ENCODE measurements at places on chromosomes 6 and 20.

GRCh38 chr20:5191829-5192569, 65.2 kb downstream of the CDS2 start:
- peak; percentile 86 for DNase-seq

GRCh38 chr6:127216810-127217789, 49.6 kb upstream of the RNF146 start:
- DNase-seq: no peak

DNA sequence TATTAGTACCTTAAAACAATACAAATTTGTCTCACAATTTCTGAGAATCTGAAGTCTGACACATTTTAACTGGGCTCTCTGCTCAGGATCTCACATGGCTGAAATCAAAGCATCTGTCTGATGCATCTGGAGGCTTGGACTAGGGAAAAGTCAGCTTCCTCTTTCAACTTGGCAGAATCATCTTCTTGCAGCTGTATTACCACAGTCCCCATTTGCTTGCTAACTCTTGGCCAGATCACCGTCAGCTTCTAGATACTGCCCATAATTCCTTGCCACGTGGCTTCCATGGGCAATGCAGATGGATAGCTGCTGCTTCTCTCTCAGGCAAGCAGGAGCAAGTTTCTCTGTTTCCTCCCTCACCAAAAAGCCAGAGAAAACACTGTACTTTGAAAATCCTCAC, 1106.4 kb upstream of the CITED2 start:
- DNase-seq: peak; percentile 93

DNA sequence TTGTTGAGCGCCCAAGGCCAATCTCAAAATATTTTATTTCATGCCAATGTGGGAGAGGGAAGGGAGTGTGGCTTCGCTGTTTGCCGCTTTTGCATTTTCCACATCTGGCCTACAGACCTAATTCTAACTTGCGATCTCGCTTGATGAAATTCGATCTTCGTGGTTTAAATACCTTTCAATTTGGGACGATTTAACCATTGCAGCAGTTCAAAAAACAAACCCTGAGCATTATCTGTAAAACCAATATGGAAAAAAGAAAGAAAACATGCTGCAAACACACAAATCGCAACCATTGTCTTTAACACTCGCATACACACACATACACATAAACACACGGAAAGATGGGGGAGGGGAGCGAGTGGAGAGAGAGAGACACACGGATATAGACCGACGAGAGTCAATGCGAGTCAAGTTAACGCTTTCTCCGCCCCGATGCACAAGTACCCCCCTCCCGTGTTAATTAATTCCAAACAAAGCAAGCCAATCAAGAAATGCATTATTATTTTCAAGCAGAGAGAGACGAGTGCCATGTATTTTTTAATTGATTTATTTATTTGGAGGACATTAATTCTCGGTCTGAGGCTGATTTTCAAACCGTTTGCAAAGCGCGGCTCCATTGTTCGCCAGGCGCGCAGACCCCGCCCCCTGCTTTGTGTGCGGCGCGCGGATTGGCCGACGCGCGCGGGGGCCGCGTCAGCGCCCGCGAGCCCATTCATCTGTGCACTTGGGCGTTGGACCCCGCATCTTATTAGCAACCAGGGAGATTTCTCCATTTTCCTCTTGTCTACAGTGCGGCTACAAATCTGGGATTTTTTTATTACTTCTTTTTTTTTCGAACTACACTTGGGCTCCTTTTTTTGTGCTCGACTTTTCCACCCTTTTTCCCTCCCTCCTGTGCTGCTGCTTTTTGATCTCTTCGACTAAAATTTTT, at the start of gene MARCKS:
Gene MARCKS, plus strand, starts transcription at position 721 of the 931 bp plus-strand sequence. CDS start 401 bp downstream, outside the sequence.
- DNase-seq: peak; percentile 98

GRCh38 chr6:56944661-56945060, 10.2 kb upstream of the BEND6 start:
- no peak for DNase-seq

DNA sequence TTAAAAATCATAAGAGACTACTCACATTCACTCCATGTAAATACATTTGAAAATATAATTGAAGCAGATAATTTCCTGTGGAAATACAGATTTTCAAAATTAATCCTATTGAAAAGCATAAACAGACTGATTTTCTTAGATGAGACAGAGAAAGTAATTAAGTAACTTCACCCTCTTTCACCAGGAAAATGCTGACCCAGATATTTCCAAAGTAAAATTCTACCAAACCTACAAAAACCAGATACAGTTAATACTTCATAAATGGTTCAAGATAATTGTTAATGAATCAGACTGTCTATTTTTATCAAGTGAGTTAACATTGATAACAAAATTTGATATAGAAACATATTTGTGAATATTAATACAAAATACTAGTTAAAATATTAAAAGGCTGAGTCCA, 233.5 kb upstream of the KHDRBS2 start:
- DNase-seq: no peak

DNA sequence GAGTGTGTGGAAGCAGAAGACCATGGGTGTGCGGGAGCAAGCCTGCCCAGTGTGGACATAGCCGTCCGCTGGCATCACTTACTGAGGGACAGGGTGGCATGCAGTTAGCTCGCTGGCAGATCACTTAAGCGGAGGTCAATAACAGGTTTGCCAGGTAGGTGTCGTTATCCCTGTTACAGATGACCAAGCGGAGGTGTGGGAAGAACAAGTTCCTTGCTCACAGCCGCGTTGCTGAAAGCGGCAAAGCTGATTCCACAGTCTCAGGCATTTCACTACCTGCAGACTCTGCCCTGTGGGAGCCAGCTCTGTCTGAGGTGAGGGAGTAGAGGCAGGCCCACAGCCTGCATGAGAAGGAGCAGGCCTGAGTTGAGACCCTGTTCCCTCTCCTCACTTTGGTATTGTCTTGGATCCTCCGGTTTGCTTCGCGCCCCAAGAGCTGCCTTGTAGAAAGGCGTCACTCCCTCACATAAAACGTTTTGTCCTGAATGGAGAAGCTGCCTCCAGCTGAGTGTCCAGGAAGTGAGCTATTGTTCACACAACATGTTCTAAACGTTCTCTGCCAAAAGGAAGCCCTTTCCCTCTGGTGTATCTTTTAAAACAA, 96.9 kb downstream of the TCP11 start:
- DNase-seq: peak; percentile 78

DNA sequence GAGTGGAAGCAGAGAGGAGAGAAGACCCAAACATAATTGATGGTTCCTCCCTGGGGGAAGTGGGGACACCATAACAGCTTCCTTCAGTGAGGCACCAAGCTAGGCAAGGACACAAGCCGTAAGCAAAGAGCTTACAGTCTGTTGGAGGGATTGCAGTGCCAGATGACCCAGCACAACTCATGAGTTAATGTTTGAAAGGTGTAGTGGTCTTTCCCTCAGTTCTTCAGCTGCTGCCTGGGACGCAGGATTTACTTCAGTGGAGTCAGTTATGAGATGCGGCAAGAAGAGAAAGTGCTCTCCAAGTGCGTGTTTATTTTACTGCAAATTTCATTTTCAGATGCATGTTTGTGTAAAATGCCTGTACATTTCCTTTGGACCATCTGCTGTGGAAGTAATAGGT, 38.7 kb upstream of the SLC17A4 start:
- DNase-seq: no peak

GRCh38 chr20:19317237-19318069, 105.0 kb downstream of the SLC24A3 start:
- peak; percentile 82 for DNase-seq

GRCh38 chr20:37449276-37449675, 71.8 kb upstream of the NNAT start:
- no peak for DNase-seq

DNA sequence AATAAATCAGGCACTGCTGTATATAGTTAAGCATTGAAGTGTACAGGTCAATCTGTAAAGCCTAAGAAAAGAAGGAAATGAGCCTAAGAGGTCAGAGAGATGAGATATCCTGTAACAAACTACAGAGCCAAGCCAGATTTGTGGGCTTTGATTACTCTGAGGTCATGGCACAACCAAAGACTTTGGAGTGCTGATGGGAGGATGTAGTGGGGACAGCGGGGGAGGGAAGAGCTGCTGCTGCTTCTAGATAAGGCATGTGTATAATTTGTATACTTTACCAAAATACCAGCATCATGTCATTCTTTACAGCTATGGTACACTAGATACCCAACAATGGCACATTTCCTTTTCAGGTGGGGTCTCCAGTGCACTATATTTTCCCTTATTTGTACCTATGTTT, 102.5 kb downstream of the OGFRL1 start:
- DNase-seq: no peak

DNA sequence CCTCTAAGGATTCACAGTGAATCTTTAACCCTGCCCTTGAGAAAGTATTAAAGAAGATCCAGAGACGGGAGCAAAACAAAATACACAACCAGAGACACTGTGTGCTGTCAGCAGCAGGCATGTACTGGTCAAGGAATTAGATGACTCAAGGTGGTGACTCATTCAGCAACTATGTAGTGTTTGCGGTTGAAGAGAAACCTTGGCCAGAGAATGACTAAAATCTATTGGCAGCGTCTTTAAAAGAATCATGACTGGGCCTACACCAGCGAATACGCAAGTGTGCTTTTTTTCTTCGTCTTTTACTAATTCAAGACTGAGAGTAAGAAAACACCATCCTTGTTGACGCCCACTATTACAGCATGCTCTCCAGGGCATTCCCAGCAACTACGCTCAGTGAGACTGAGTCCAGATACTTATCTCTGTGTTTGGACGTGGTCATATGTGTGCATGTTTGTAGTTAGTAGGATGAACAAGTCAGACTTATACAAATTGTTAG, 72.4 kb upstream of the BACH2 start:
- peak; percentile 98 for DNase-seq

DNA sequence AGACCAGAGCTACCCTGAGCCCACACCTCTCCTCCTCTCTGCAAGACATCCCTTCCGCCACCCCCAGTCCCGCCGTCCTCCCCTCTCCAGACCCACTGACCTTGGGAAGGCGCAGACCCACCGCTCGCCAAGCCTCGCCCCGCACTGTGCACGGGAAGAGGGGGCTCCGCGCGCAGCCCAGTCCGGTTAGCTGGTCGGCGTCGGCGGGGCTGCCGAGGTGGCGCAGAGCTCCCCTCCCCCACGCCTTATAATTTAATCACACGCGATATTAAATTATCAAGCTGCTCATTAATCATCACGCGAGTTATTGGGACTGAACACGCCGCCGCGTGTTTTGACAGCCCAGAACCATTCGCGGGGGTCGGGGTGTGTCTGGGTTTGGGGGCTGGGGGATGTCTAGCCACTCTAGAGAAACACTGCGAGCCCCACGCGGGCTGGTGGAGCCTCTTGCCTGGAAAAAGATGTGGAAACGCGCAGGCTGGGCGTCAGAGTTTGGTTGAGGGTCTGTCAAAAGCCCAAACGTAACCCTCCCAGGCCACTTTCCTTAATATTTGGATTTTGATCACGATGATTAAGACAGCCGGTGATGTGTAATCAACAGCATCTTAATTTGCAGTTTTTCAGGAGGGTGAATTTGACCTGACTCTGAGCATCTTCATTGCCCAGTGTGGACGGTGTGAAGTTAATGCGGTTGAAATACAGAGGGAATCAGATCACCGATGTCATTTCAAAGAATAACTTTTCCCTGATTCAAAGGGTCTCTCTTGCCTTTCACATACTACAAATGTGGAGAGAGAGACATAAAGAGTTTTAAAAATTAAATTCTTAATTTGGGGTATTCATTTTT, at the start of gene LINC00237:
Gene LINC00237, minus strand, starts transcription at position 188 of the 847 bp plus-strand sequence.
- DNase-seq: no peak

- peak; percentile 50 for DNase-seq
These were observed 116.3 kb downstream of the ANKRD60 start for GRCh38 chr20:58112017-58112781.

DNA sequence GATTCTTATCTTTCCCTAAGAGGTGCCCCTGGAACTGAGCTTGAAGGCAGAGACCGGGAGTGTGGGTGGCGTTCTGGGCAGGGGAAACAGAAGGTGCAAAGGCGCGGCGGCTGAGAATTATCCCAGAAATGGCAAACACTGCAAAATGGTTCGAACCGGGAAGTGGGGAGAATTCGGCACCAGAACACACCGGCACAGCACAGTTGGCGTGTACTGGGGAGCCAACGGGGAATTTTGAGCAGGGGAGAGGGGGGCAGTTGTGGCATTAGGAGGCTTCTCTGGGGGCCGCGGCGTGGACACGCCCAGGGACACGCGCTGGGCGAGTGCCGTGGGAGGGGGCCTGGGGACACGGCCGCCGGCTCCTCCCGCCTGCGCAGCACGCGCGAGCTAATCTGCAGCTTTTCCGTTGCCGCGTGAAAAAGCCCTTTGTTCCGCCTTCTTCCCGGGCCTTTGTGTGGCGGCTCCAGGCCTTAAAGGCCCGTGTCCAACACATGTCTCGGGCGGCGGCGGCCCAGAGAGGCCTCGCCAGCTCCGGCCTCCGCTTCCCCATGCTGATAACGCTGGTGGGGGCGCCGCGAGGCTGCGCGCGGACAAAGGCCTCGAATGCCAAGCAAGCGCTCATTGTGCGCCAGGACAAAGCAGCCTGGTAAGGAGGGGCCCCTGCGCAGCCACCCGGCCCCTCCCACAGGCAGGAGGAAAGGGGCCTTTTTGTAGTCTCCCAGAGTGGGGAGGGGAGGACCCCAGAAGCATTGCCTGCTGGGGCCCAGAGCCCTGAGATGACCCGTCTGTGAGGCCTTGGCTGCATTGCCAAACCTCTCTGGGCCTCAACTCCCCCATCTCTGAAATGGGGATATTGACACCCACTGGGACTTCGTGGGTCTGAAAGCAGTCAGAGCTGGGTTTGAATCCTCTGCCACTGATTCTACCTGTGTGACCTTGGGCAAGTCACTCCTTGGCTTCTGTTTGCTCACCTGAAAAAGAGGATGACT, 82.8 kb downstream of the CD40 start:
- DNase-seq: peak; percentile 29

DNA sequence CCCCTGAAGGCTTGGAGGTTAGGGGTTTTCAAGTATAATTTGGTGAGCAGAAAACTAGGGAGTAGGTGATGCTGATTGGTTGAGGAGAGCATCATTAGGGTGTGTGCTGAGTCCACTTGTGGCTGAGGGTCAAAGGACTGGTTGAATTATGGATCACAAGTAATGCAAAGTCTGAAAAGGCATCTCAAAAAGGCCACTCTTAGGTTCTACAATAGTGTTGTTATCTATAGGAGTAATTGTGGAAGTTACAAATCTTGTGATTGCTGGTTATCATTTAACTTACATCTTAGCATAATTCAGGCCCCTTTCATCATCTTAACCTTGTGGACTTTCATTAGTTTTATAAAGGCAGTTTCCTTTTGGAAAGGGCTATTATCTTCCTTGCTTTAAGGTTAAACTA, 60.8 kb downstream of the UBR2 start:
- DNase-seq: no peak

All from muscle of leg (tissue), 16 donors.